ENCODE measurements at places on chromosomes 11 and 22. TPM values are rescaled to one million over a fixed set of nuclear protein-coding genes. Genes with fewer than 3 reads are reported as not detected.

ALKBH3 gene
- 25.5 TPM for total RNA-seq

GALNT18 gene
- total RNA-seq: 35.9 TPM

PLEKHB1 gene
- 2.9 TPM for total RNA-seq

EXT2 gene
- 116 TPM for total RNA-seq

OR5D14 gene
- not detected for total RNA-seq

SYT9 gene
- 0.15 TPM for total RNA-seq

NXPE4 gene
- total RNA-seq: not detected

OR10S1 gene
- total RNA-seq: not detected
